ENCODE measurements at places on chromosomes 2 and 18. TPM values are rescaled to one million over a fixed set of nuclear protein-coding genes. Genes with fewer than 3 reads are reported as not detected.
A peak's percentile ranks its signal among the peaks of the same experiment; 100 is the strongest.

GRCh38 chr18:12442946-12443345 is 35.2 kb downstream of the PRELID3A start:
- H3K27ac ChIP-seq: no peak overlapping the region
- no peak overlapping the region for H3K4me3 ChIP-seq
- H3K36me3 ChIP-seq: peaks cover 7% of the 10 kb centered on the region
- H3K4me1 ChIP-seq: peaks cover 4% of the 10 kb centered on the region
- no peak for DNase-seq
- H3K27me3 ChIP-seq: no peaks in the 10 kb centered on the region

COL4A4 gene
- total RNA-seq: 14.0 TPM

DNA sequence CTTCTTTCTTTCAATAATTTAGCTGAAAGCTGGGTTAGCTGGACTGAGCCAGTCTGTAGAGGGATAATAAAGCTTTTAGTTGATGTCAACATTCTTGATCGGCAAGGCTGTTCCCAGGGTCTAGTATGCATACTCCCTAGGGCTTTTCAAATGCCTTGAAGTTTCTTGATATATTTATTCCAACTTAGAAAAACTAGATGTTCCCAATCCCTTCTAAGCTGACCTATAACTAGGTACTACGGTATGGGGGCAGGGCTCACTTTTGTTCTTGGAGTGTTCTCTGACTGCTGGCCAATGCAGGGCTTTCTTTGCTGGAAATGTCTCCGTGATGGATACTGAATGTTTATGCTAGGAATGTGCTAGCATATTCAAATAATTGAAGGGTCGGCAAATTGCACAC is 258.6 kb upstream of the TANK start:
- H3K27ac ChIP-seq: no peak overlapping the region
- no peaks in the 10 kb centered on the region for H3K27me3 ChIP-seq
- DNase-seq: peak; percentile 42
- H3K4me1 ChIP-seq: no peaks in the 10 kb centered on the region
- no peak overlapping the region for H3K4me3 ChIP-seq

DNA sequence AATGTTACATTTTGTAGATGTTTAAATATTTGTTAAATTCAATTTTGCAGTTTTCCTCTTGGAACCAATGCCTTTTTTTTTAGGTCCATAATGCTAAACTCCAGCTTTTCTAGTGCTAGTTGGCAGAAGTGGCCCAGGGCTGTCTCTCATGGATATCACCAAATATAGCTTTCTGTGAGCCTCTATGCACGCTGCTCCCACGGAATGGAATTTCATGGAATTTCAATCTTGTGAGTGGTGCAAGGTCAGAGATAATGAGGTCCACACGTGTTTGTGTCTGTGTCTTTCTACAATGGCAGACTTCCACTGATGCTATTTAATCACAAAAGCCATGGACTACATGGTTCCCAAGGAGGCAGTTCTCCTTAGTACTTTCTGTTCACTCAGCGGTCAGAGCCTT is 191.5 kb upstream of the PARD3B start:
- H3K4me3 ChIP-seq: no peak overlapping the region
- no peak for DNase-seq
- no peaks in the 10 kb centered on the region for H3K27me3 ChIP-seq
- H3K4me1 ChIP-seq: no peaks in the 10 kb centered on the region
- H3K27ac ChIP-seq: no peak overlapping the region
- H3K36me3 ChIP-seq: no peaks in the 10 kb centered on the region
